ENCODE measurements at places on chromosomes 16 and 17. TPM values are rescaled to one million over a fixed set of nuclear protein-coding genes. Genes with fewer than 3 reads are reported as not detected.

TNFSF13 gene
- 2.6 TPM for polyA plus RNA-seq

TMEM238L gene
- 0.23 TPM for polyA plus RNA-seq

CCL17 gene
- polyA plus RNA-seq, result not detected

EIF1 gene
- polyA plus RNA-seq, result 784 TPM

APOBR gene
- polyA plus RNA-seq, result 0.67 TPM

CCDC144A gene
- 2.0 TPM for polyA plus RNA-seq

GRAP gene
- polyA plus RNA-seq, result 1.9 TPM

LRRC37A gene
- 3.0 TPM for polyA plus RNA-seq

TNP2 gene
- polyA plus RNA-seq, result not detected

CBX4 gene
- polyA plus RNA-seq, result 10.0 TPM

ZNF287 gene
- polyA plus RNA-seq, result 5.9 TPM

DNA sequence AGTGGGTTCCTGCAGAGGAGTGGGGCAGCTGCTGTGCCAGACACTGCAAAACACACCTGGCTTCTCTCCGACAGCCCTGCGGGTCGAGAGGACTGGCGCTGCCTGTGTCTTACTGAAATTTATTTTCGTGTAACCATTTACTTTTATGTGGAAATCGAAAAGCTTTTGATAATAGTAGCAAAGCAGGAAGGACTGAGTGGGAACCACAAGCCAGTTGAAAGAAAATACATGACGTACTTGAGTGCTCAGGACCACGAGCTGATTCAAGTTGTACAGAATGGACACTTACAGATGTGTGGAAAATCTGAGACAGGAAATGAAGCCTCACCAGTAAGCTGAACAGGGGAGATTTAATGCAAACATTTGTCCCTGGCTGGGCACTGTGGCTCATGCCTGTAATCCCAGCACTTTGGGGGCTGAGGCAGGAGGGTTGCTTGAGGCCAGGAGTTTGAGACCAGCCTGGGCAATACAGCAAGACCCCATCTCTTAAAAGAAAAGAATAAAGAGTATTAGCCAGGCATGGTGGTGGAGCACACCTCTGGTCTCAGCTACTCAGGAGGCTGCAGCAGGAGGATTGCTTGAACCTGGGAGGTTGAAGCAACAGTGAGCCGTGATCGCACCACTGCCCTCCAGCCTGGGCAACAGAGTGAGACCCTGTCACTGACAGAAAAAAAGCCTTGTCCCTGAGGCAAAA, 11.3 kb upstream of the RPL13 start:
- no peak for DNase-seq

DNA sequence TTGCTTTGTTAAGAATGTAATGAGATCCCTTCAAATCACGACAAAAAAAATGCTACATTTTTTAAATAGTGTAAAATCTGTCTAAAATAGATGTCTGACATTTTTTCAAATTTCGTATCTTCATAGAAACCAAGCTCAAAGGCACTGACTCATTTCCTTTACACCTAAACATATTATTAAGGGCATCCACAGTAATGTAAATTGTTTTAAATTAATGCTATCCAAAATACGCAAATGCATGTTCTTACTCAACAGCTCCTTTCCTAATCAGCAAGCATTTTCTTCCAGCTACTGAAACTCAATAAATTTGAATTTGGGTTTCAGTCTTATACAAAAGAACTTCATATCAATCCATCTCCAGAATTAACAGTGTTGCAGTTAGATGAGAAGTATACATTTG, 4.3 kb downstream of the C16orf87 start:
- DNase-seq, result no peak

- DNase-seq, result no peak
Measured at GRCh38 chr17:69090365-69090764, 29.6 kb upstream of the ABCA9 start.

GRCh38 chr17:76998839-76999238, 130.6 kb downstream of the MGAT5B start:
- DNase-seq, result no peak

- DNase-seq, result no peak
Measured at GRCh38 chr16:17555176-17555575, 84.4 kb upstream of the XYLT1 start.

GRCh38 chr17:81165246-81166032, at the start of gene PVALEF:
TSS of gene PVALEF (plus strand) at chr17:81165507. CDS start at chr17:81181227, 15,720 bp downstream.
- no peak for DNase-seq

- DNase-seq, result no peak
Measured at GRCh38 chr16:63789603-63790002, 1332.3 kb downstream of the CDH11 start.

DNA sequence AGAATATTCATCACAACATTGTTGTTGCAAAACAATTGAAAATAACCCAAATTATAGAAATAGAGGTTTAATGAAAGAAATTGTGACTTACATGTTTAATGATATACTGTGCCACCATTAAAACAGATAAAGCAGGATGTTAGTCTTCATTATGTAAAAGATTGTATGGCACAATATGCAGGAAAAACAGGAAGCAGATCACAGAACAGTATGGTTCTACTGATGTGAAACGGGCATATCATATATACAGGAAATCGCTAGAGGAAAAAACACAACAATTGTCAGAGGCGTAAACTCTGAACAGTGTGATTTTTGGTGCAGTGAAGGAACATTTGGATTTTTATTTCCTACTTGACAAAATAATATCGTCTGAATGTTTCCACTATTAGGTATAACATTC, 22.0 kb downstream of the OR3A1 start:
- no peak for DNase-seq

DNA sequence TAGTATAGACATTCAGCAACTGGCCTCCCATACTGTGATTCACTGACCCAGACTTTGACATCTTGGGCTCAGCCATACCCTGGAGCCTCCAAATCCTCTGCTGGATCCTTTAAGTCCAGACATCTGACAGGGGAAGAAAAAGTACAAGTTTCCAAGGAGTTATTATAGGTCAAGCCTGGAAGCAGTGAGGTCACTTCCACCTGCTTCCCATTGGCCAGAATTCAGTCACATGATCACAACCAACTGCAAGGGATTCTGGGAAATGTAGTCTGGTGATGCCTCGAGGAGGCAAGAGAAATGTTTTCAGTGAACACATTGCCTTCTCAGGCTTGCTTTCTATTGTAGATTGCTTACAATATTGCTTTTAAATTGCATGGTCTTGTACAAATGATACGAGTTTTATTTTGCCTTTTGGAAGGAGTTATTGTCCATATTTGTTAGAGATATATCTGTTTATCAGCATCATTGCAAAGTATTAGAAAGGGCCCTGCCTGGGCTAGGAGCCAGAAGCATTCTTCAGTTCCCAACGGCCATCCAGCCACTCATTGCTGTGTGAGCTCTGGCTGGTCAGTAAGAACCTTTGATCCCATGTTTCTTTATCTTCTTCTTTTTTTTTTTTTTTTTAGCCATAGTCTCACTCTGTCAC, 696.9 kb downstream of the WWOX start:
- DNase-seq, result peak; percentile 47

- no peak for DNase-seq
Measured at GRCh38 chr16:21638573-21638975, 13.8 kb downstream of the IGSF6 start.

DNA sequence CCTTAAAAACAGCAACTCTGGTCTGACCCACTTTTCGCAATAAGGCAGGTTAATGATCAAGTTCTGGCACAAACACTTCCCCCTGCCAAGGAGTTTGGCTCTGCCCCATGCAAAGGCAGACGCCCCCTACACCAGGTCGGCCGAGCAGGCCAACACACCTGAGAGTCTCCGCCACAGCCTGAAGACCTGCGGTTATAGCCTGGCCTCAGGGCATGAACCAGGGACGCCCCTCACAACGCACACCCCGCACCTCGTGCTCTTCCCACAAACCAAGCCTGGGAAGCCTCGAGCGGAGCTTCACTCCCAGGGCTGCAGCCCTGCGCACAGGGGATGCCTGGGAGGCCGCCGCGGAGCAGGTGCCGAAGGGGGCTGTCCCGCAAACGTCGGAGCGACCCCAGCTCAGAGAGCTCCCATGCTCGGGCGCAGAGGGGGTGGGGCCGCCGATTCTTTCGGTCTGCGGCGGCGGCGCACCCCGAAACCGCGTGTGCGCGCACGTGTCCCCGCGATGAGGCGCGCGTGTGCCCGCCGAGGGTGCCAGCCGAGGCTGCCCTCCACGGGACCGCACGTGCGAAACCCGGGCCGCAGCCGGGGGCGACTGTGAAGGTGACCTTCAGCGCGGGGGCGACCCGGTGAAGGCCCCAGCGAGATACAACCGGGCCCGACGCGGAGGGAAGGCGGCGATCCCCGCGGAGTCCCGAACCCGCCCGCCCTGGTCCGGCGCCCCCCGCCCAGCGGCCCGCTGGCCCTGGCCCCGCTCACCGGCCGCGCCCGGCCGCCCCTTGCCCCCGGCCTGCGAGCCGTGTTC, 559 bp downstream of the CLUH start:
- DNase-seq, result no peak

DNA sequence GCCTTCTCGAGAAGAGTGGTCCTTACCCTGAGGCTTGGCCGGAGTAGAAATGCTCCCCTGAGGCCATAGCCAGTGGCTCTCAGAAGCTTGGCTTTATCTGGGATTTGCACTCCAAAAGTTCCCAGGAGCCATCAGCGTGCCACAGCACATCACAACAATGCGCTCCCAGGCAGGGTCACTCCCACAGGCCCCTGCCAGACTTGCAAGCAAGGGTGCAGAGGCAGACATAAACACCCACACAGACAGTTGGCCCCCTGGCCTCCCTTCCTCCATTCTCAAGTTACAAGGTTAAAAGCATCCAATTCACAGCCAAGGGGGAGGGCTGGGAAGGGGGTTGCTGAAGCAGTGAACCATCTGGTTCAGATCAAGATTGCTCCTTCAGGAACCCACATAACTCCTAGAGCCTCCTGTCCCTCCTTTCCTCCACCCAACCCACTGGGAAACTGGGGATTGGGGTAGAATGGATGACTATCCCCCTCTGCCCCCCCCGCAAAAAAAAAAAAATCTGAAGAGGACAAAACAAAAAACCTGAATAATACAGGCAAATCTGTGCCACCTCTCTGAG, 1.8 kb downstream of the ST3GAL2 start:
- no peak for DNase-seq
